ENCODE measurements at places on chromosomes 7 and 10.

- DNase-seq = no peak
These were observed 349.0 kb downstream of the ZWINT start for GRCh38 chr10:56012101-56012500.

DNA sequence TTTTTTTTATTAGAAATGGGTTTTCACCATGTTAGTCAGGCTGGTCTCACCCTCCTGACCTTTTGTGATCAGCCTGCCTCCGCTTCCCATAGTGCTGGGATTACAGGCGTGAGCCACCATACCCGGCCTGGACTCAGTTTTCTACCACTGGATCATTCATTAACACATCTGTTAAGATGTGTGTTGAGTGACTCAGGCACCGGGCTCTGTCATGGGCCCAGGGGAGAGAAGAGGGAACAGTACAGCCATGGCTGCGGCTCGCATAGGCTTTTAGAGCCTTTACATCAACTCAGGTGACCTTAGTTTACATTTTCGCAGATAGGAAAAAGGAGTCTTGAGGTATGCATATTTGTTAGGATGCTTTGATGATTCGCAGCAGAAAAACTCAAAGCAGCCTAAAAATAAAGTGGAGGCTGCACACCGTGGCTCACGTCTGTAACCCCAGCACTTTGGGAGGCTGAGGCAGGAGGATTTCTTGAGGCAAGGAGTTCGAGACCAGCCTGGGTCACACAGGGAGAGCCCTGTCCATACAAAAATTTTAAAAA is 3.1 kb upstream of the ARPC1B start:
- no peak for DNase-seq

DNA sequence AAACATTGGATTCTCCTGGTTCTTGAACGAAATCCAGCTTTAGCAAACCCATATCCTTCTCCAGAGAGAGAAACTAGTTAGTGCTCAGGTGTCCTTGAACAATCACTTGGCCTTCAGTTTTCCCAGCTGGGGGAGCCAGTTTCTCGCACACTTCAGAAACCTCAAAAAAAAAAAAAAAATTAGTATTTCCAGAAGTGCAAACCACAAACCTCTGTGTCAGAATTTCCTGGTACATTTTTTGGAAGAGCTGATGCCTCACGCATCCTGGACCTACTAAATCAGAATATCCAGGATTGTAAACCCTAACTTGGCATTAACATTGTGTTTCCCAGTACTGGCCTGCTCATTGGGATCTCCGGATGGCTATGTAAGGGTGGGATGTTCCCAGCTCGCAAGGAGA is 143.4 kb upstream of the EGR2 start:
- DNase-seq = no peak

- DNase-seq = no peak
These were observed 1054.9 kb upstream of the C7orf33 start for GRCh38 chr7:147535701-147536111.

DNA sequence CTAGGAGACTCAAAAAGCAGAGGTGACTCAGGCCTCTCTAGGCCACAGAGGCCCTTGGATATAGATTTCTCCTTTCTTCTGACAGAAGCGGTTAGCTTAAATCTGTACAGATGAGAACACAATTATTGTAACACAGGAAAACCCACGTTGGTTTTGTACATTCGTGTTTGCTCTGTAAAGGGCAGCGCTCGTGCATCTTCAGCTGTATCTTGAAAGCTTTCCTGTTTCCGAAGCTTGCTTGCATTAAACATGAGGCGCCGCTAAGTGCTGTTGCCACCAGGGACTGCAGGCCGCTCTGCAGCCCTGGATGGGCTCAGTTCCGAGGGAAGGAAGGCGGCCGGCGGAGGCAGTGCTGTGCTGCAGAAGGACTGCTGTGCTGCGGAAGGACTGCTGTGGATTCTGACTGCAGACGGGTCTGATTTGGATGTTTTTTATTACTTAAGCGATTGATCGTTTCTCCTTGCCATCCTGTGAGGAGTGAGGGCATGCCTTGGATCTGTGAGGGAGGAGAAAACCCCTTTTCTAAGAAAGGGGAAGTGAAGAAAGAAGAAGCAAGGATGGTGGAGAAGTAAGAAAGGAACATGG is 53.3 kb downstream of the FHIP2A start:
- DNase-seq = no peak

- no peak for DNase-seq
These were observed 25.6 kb downstream of the CTNNA3 start for GRCh38 chr10:67670401-67670800.

- peak; percentile 38 for DNase-seq
These were observed 210.4 kb downstream of the PAXIP1 start for GRCh38 chr7:154792436-154793055.

DNA sequence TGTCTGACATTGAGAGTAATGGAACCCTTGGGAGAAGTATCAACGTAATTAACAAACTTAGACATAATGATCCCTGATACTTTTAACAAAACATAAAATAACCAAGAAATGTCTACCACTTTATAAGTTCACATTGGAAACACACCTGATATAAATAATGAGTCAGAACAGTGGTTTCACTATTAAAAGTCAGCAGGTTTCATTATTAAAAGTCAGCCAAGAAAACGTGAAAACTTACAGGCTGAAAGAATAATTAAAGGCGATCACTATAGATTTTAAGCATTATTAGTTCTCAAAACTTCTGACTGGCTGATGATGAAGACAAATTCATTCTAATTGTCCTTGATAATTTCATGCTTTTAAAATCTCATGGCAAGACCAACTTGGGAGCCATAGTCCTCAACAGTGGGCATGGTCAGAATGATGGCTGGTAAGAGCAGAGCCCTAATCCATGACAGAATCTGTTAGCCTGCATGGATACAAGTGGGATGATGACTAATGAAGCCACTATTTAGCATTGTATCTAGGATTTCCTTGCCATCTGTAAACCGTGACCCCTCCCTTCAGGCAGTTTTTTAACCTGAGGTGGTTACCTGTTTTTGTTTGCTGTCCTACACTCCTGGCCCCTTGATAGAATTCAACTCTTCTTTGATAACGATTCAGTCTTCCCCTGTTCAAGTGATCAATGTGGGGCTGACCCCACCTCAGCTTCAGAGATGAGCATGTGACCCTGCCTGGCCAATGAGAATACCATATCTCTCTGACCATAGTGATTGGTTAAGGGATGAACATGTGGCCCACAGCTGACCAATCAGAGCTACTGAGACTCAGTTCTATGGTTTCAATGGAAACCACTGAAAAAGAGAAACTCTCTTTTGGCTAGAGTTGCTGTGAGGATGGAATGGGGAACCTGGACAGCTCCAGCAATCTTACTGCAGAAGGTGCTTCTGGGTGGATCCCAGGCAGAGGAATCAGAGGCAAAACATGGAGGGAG is 151.0 kb downstream of the PLPP4 start:
- DNase-seq = no peak

DNA sequence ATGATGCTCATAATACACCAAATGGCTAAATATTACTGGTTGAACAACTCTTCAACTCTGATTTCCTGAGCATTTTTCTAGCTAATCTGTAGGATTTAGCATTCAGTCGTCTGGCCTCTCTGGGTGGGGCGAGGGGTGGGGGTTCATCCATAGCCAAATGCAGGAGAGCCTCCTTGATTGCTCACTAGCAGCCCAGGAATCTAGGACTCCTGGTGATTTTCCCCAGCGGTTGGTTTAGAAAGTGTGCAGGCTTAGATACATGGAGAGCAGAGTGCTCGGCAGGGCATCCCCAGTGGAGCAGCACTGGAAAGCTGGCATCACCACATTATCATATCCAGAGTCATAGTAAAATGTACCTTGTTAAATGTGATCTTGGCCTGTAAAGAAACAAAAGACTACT is 136.1 kb downstream of the DYNC1I1 start:
- DNase-seq = no peak

- DNase-seq = no peak
These were observed 1081.6 kb downstream of the SORCS1 start for GRCh38 chr10:106082865-106083264.

GRCh38 chr10:101770331-101771215 is 5.3 kb downstream of the FGF8 start:
- DNase-seq = no peak

GRCh38 chr7:55006499-55006898 is 12.3 kb upstream of the EGFR start:
- DNase-seq = no peak

DNA sequence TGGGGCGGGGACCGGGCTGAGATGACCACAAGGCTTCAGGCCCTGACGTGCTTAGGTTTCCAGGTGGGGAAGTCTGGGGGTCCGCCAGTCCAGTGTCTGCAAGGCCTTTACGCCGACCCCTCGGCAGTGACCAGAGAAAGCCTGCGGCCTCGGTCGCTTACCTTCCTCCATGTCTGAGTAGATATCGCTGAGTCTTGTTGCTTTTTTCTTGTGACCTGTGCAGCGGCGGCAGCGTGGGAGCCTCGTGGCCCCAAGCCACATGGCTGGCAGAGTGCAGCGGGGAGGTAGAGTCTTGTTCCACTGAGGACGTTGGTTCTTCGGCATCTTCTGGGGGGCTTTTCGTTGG is 329 bp downstream of the NOLC1 start:
- DNase-seq = no peak

DNA sequence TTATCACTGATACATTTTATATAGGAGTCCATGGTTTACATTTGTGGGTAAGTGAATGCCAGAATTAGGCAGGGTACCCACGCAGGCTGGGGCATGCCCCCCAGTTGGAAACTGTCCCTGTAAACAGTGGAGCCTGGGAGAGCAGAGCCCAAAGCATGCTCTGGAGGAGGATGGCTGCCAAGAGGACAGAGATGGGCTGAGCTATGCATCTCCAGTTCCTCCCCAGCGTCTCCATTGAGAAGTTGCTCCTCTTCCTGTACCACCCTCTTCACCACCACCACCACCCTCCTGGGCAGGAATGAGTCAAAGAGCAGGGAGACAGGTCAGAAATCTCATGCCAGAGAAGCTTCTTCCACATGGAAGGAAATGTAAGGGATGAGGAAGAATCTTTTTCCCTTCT is 67.7 kb upstream of the KMT2E start:
- DNase-seq = no peak

DNA sequence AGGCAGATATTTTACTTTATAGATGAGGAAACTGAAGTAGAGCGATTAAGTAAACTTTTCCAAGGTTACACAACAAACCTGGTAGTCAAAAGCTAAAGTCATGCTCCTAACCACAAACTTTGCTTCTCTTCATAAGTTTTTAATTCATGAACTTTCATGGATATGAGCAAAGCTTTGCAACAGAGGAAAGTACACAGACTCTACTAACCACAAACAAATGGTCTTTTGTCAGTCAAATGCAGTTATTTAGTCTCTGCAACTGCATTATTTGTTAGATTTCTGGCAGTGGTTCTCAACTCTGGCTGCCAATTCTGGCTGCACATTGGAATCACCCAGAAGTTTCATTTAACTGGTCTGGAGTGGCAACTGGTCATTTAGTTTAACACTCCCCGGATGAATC is 140.6 kb upstream of the TMEM168 start:
- no peak for DNase-seq

DNA sequence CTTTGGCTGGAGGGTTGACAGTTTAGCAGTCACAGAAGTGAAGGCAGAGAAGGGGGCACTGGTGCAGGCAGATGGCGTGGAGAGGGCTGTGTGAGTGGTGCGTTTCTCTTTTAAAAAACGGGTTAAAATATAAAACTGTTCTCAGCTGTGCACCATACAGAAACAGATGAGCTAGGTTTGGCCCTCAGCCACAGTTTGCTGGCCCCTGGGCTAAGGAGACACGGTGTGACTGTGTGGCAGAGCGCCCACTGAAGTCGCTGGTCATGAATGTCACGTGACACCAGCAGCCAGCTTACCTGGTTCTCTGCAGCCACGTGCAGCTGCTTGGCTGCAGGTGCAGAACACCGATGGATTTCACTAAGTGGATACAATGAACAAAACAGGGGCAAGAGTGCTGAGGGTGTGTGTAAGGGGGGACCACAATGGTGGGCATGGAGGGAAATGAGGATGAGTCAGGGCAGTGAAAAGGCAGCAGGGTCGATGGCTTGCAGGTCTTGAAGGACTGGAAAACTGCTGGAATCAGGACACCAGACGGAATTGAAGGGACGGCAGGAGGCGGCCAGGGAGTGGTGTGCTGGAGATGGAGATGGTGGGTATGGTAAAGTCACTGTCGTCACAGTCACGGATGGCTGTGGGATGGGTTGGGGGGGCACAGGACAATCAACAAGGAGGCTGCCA is 7.4 kb downstream of the ZNF746 start:
- no peak for DNase-seq

- DNase-seq = no peak
These were observed 44.2 kb downstream of the PPIF start for GRCh38 chr10:79391231-79392019.
